ENCODE measurements at places on chromosomes 3 and 15.
A peak's percentile ranks its signal among the peaks of the same experiment; 100 is the strongest.

- DNase-seq: no peak
These were observed 51.0 kb upstream of the MYZAP start for GRCh38 chr15:57540736-57541135.

- no peak for DNase-seq
These were observed 228.3 kb downstream of the EPHA3 start for GRCh38 chr3:89335693-89336092.

GRCh38 chr15:85026304-85027032, 44.8 kb downstream of the PDE8A start:
- DNase-seq: no peak

DNA sequence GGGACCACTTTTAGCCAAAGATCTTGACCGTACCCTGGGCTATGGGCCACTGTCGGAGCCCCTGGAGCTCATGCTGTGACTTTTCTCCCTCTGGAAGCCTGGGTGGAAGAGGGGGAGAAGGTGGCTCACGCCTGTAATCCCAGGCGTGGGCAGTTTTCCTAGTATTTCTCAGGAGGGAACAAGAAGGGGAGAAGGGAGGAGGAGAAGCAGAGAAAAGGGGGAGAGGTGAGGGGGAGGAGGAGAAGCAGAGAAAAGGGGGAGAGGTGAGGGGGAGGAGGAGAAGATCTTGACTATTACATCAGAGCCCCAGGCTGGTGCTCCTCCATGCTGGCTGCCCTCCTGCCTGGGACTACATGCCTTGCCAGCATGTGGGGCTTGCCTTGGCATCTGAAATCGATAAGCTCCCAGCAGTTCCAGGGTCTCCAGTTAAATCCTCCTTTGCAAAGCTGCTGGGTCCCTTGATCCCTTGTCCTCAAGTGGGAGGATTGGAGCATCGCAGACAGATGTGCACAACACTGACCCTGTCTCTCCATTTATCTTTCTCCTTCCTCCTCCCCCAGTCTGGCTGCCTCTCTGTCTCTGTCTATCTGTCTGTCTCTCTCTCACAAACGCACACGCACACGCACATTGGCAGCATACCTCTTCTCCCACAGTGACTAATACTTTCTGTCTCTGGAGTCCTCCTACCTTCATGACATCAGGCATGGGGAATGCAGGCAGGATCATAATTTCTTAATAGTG, 41.6 kb downstream of the MRAS start:
- no peak for DNase-seq

GRCh38 chr3:182971637-182972036, 8.7 kb downstream of the DCUN1D1 start:
- DNase-seq: no peak

DNA sequence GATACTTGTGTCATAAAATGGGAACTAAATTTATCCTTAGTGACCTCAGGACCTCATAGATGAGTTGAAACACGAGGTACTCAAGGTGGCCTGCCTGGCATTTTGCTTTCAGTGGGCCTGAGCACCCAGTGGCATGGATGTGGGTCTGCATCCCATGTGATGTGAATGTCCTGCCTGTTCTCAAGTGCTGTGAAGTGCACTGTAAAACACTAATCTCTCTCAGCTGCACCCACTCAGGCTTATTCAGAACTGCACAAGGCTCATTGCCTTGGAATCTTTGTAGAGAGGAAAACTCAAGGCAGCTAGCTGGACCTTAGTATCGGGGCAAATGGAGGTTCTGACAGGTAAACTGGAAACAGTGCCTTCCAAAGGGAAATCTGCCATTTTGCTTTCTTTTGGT, 767.0 kb downstream of the TUSC7 start:
- DNase-seq: no peak

- no peak for DNase-seq
These were observed 109.3 kb upstream of the SCN10A start for GRCh38 chr3:38925351-38925750.

DNA sequence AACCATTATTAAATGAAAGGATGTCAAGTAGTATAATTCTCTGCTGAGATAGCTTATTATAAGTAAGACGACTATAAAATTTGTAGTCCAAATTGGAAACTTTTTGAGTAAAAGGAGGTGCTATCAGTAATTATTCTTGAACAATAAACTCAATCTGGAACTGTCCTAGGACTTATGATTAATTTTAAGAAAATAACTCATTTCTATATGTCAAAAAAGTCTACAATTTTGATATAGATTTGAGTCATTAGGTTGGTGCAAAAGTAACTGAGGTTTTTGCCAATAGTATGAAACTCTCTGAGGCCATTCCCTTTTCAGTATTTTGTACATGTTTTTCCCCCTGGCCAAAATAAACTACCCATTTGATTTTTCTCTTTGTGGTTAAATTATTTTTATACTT, 41.0 kb downstream of the LEKR1 start:
- no peak for DNase-seq

DNA sequence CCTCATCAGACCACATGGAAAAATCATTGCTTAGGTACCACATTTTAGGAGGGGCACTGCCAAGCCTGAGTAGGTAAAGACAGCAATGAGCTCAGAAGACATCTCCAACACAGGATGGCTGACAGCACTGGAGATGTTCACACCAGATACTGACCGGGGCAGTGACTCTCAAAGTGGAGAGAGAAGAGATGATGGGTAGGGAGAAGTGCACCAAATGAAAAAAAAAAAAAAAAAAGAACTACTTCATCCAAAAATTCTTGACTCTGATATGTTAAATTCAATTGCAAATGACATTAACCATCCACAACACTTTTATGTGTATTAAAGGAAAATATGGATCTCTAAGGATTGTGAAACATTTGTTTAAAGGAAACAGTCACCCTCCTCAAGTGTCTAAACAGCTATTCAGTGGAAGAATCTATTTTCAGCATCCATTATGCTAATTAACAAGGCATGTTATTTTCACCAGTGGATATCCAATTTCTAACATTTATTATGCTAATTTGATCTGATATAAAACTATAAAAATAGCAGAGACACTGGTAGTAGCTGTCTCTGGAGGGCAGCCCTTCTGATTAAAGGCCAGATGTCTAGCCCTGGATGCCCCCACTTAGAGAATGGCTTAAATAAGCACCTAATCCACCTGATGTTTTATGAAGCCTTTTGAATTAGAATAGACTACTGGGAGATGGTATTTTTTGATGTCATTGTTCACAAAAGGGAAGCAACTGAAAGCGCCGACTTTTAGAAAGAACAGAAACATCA, 48.2 kb upstream of the VGLL4 start:
- no peak for DNase-seq

GRCh38 chr3:52615166-52615565, 70.5 kb downstream of the PBRM1 start:
- no peak for DNase-seq

DNA sequence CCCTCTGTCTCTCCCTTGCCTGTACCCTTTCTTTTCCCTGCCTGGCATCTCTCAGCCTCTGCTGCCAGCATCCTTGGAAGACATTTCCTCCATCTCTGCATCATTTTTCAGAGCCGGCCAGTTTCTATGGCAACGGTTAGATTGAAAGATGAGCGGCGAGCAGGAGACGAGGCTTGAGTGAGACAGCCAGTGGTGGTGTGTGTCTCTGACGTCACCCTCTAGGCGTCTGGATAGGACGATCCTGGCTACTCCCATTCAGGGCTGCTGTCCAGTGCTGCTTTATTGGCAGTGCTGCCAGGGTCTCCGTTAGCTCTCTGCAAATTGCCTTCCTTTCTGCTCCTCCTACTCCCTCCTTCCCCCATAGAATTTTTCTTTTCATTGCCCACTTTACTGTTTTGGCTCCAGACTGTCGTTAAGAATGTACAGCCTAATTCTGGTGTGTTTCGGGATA, 57.9 kb downstream of the TRAK1 start:
- DNase-seq: peak; percentile 19

DNA sequence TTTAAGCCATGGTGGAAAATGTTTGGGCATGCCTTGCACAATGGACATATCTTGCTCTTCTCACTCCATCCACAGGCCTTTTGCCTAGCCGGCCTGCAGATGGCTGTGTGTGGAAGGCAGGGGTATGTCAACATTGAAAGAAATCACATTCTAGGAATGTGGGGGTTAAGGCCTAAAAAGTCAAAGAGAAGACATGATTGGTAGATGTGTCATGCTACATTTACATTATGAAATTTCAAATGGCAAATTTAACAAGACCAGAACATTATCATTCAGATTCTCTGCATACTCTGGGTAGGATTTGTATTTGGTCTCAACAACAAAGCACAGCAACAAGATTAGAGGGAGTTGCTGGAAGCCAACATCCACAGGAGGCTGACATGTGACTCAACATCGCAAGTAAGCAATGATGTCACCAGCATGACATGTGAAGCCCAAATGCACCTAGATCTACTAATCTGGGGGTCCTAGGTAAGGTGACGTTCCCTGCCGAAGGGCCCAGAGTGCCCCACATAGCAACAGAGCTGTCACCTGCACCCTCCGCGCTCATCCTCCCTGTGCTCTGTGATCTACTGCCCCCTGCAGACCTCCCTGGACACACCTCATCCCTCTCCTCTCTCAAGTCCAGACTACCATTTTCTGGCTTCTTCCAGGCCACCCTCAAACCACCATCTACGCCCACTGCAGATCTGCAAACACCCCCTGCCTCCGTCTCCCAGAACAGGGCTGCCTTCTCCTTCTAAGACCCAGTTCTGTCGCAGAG, 39.4 kb downstream of the CLDN18 start:
- no peak for DNase-seq

- DNase-seq: no peak
These were observed 220.7 kb downstream of the MEIS2 start for GRCh38 chr15:36879568-36880222.

GRCh38 chr15:26838742-26839460, 28.0 kb upstream of the GABRA5 start:
- peak; percentile 10 for DNase-seq

GRCh38 chr3:71053495-71053894, 530.0 kb downstream of the FOXP1 start:
- DNase-seq: no peak

DNA sequence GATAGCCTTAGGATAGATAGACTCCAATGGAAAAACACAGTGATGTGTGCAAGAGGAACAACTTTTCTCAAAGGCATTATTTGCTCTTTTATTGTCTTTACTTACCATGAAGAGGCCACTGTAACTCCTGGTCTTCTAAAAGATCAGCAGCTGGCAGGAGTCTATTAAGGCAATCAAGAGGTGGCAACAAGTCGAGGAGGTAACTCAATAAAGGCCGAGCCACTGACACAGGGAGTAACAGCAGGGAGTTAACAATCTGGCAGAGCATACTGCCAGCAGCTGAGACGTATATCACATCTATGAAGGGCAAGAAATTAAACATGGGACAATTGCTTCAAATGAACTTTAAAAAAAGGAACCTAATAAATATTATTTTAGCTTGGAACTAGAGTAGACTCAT, 106.2 kb downstream of the HERC1 start:
- DNase-seq: no peak

DNA sequence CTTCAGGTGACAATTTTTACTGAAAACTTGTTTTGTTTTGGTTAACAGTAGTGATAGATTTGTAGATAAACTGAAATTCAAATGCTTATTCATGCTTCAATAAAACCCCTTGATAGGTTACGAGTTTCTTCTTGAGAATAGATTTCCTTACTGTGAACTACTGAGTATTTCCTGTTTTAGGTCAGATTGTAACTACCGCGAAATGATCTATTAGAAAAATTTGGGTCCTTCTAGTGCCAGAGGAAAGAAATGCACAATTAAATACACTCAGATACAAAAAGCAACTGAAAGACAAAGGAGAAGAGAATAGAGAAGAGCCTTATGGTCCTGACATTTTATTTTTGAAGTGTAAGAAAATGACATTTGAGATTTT, 251.7 kb upstream of the TBL1XR1 start:
- no peak for DNase-seq

GRCh38 chr3:9420850-9421549, 23.6 kb downstream of the SETD5 start:
- DNase-seq: no peak

DNA sequence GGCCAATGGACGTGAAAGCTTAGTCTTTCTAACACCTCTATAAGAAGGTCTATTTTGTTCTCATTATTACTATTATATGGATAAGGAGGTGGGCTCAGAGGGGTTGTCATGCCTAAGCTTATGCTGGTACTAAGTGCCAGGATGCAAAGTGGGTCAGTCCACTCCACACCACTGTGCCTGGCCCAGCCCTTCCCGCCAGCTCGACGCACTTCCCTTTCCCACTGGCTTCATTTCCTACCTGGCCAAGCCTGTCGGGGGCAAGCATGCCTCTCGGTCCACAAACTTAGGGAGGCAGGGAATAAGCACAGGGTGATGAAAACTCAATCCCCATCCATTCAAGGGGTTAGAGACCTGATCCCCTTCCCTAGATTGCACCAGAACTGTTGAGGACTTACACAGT, 5.9 kb upstream of the SYNM start:
- DNase-seq: no peak

DNA sequence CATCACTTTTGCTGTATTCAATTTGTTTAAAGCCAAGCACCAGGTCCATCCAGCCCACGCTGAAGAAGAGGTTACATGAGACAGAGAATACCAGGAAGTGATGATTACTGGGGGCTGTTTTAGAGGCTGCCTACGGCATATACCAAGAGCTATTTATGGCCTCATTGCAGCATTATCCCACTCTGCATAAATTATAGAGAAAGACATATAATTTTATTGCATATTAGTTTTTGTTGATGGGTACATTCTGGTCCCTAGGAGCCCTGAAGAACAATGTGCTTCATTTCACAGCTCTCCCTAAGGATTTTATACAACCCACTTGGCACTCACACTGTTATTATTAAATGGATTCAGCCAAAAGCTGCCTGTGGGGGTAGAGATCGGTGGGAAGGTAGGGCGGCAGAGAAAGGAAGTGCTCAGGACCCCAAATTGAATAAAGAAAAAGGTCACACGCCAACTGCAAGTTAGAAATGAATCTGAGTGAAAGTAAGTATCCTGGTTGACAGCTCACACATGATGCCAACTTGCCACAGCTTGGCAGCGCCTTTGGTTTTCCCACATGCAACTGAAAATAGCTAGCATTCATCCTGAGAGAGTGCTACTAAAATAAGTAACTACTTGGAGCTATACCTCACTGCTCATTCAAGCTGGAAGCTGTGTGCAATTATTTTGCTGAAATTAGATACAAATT, 73.7 kb downstream of the CCNL1 start:
- no peak for DNase-seq

DNA sequence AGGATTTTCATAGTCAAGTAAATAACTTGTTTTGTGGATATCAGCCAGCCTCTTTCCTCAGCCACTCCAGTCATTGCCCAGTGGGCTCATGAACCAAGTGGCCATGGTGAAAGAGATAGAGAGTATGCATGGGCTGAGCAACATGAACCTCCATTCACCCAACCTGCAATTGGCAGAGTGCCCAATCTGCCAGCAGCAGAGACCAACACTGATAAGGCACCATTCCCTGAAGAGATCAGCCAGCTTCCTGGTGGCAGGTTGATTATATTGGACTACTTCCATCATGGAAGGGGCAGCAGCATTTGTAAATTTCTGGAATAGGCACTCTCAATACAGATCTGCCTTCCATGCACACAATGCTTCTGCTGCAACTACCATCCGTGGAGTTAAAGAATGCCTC, 10.3 kb upstream of the MCF2L2 start:
- peak; percentile 56 for DNase-seq

DNA sequence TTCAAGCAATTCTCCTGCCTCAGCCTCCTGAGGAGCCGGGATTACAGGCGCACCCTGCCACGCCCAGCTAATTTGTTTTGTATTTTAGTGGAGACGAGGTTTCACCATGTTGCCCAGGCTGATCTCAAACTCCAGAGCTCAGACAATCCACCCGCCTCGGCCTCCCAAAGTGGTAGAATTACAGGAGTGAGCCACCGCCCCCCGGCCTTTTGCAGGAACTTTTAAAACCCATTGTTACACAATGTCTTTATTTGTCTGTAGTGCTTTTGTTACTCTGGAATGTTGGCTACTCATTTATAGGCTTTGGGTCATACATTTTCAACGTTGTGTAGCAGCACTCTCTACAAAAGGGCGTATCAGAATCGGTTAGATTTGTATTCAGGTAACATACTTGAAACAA, 499.1 kb downstream of the ROBO2 start:
- DNase-seq: no peak
